Keratinocyte (primary cell): ENCODE measurements at places on chromosomes 1 and 21. TPM values are rescaled to one million over a fixed set of nuclear protein-coding genes. Genes with fewer than 3 reads are reported as not detected.

GRCh38 chr1:205537386-205538018 is 33.0 kb downstream of the CDK18 start:
- no peak overlapping the region for H3K4me3 ChIP-seq
- H3K27ac ChIP-seq = no peak overlapping the region
- no peak for DNase-seq

- no peak overlapping the region for H3K4me3 ChIP-seq
- DNase-seq = no peak
- no peaks in the 10 kb centered on the region for H3K27me3 ChIP-seq
- H3K36me3 ChIP-seq = no peaks in the 10 kb centered on the region
Observed at GRCh38 chr1:169514566-169515270, 29.0 kb upstream of the SLC19A2 start.

DNA sequence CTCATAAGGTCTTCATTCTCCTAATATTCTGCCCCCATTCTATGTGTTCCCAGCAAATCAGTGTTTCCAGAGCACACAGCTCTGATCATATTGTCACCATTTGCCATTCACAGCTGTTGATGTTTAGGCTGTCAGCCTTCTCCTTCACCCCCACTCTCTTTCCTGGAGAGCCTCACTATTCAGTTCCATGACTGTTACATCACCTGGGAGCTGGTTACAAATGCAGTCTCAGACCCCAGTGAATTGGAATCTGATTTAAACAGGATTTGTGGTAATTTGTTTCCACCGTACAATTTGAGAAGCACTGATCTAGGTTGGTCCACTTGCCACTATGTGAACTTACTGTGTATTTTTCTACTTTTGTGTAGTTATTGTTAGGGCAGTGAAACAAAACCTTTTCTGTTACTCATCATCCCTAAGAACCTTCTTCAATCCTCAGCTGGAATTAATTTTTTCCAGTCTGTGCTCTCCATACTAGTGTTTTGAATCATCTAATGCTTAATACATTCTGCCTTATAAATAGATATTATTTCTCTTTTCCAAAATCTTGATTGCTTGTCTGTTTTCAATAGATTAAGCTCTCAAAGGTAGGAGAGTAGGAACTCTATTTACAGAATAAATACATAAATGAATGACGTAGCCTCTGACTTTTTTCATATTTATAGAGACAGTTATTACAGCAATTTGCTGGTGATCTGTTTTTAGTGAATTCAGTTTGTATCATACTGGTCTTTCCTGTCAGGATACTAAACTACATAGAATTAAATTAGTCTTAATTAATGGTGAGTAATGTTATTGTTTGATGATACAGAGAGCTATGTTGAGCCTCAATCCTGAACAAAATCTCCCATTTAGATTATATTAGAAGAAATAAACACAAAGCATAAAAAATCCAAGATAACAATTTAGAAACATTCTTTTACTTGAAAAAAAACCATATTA is 8.1 kb downstream of the SNX7 start:
- H3K27me3 ChIP-seq = no peaks in the 10 kb centered on the region
- DNase-seq = no peak
- H3K4me3 ChIP-seq = no peak overlapping the region
- no peak overlapping the region for H3K27ac ChIP-seq

TBX19 gene
- polyA plus RNA-seq = 0.65 to 1.2 TPM (median 0.93 TPM) in 3 replicates

DNA sequence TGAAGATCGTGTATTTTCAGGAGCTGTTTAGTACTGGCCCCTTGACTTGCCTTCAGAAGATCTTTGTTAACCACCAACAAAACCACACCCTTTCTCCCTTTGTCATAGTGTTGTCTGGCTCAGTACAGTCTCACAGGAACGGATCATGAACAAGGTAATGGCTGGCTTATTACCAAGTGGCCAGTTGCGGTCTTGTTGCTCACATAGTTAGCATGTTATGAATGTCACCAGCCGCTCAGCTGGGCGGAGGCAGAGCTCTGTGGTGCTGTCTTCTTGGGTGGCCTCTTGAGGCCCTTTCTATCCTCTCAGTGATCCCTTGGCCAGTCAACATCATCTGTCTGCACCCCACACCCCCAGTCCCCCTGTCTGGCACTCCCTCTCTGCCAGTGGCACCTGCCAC is 21.4 kb downstream of the CNIH3 start:
- DNase-seq = no peak
- no peaks in the 10 kb centered on the region for H3K4me1 ChIP-seq
- no peaks in the 10 kb centered on the region for H3K27me3 ChIP-seq
- H3K36me3 ChIP-seq = no peaks in the 10 kb centered on the region
- no peak overlapping the region for H3K27ac ChIP-seq

THEM5 gene
- 0.18 to 0.61 TPM (median 0.19 TPM) in 3 replicates for polyA plus RNA-seq

MYBPH gene
- polyA plus RNA-seq = not detected in 3 replicates
